ENCODE measurements at places on chromosomes 16 and 17. TPM values are rescaled to one million over a fixed set of nuclear protein-coding genes. Genes with fewer than 3 reads are reported as not detected.

GRCh38 chr16:10859658-10860057, 17.3 kb upstream of the CIITA start:
- no peak for DNase-seq

Gene HOXB3
- total RNA-seq: 62.9 TPM

DNA sequence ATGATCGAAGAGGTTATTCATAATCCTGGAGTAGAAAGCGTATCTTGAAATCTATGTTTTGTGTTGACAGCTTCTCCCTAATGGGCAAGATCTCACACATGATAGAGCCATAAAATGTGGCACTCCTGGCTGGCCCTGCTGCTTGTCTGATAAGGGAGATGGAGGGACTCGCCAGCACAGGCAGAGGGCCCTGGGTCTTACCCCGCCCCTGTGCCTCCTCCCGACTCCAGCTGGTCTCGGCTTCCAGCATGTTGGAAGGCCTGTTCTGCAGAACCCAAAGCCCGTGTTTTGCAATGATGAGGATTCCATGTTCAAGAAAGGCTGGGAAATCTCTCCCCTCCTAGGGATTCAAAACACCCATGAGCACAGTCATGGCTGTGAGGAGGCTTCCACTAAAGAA, 106.7 kb upstream of the SDK2 start:
- DNase-seq: no peak

GRCh38 chr17:78384479-78385175, 6.2 kb downstream of the PGS1 start:
- DNase-seq: no peak

Gene TM4SF5
- total RNA-seq: not detected

All from aorta (tissue), 5 donors.